Fibroblast of pulmonary artery (primary cell): ENCODE measurements at places on chromosomes 1 and 21.

- DNase-seq: peak; percentile 44
These were observed 26.8 kb downstream of the VANGL1 start for GRCh38 chr1:115668579-115668978.

- no peak for DNase-seq
These were observed 28.3 kb downstream of the SUCO start for GRCh38 chr1:172561252-172561651.

DNA sequence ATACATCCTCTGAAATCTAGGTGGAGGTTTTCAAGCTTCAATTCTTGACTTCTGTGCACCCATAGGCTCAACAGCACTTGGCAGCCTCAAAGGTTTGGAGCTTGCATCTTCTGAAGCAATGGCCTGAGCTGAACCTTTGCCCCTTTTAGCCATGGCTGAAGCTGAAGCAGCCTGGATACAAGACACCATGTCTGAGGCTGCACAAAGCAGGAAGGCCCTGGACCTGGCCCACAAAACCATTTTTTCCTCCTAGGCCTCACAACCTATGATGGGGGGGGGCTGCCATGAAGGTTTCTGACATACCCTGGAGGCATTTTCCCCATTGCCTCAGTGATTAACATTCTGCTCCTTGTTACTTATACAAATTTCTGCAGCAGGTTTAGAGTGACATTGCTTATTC, 173.3 kb upstream of the PRMT6 start:
- no peak for DNase-seq

GRCh38 chr1:203480525-203481084, 5.0 kb downstream of the PRELP start:
- peak; percentile 92 for DNase-seq
